ENCODE measurements at places on chromosomes 7 and 10.

DNA sequence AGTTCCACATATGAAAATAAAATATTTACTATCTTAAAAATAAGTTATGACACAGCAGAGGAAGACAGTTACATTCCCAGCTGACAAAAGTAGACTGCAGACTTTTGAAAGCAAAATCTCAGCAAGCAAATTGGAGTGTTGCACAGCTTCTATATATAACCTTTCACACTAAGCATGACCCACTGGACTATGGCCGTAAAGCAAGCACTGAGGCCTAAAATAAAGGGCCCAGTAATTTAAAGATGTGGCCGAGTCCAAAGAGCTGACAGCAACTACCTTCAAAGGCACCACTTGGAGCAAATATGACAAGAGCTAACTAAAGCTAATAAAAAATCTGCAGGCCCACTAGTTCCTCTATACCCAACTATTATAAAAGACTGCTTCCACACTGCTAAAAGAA is 6.5 kb downstream of the GDI2 start:
- DNase-seq, result no peak

- no peak for DNase-seq
Measured at GRCh38 chr10:4945766-4946717, 17.2 kb upstream of the AKR1C1 start.

- no peak for DNase-seq
Measured at GRCh38 chr7:7965301-7965700, 3.3 kb upstream of the GLCCI1 start.

GRCh38 chr7:8254667-8255066 is 7.3 kb downstream of the ICA1 start:
- no peak for DNase-seq

DNA sequence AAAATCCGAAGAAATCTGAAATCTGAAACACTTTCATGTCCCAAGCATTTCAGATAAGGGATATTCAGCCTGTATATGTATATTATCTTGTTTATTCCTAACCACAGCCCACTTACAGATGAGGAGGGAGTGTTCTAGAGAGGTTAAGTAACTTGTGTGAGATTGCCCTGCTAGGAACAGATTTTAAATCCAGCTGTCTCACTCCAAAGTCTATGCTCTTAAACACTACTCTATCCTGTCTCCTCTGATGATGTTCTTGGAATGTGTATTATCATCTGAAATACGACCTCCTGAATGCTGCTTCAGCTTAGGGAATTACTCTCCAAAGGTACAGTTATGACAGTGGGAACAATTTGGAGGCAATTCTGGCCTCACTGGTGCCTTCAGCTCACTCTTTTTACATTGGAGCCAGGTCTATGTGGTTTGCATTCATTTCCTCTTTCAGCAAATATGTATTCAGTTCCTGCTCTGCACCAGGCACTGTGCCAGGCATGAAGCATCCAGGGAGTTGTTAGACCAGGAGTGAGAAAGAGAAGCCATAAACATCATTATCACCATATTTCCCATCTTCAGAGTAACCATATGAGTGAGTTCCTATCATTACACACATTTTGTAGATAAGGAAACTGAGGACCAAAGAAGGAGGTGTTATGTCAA is 70.2 kb downstream of the NOC3L start:
- peak; percentile 28 for DNase-seq

- DNase-seq, result no peak
Measured at GRCh38 chr10:113222207-113222606, 272.2 kb downstream of the TCF7L2 start.

DNA sequence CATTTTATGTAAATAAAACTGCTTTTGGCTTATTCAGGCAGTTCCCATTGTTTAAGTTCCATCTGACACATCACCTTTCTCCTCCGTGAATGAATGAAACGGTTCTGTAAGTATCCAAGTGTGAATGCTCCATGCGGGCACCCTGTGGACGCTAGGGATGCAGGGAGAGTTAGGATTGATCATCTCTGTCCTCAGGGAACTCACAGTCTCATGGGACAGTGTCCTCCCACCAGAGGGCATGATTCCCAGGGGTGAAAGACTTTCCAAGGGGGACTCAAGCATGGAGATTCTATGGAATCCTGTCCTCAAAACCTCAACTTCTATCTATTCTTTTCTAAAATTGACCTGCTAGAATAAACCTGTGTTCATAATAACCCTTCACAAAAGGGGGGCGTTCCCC is 98.8 kb downstream of the HECW1 start:
- no peak for DNase-seq

- DNase-seq, result no peak
Measured at GRCh38 chr7:25663877-25664276, 435.6 kb upstream of the NPVF start.

DNA sequence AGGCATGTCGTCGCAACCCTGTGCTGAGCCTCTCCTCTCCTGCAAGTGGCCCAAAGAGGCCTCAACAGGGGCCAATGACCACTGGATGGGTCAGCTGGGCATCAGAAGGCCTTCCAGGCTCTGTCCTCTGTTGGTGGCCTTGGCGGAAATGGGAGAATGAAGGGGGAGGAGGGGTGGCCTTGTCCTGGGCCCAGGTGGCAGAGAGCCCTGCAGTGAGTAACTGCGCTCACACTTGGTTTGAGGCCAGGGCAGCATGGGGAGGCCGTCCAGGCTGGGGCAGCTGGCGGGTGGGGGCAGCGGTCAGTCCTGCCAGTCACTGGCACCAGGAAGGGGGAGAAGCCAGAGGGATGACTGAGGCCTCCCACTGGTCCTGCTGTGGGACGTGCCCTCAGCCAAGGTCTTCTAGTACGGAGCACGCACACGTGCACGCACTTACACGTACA is 59.8 kb downstream of the LHPP start:
- peak; percentile 62 for DNase-seq

GRCh38 chr7:155358066-155358947 is 60.6 kb downstream of the INSIG1 start:
- peak; percentile 83 for DNase-seq

- peak; percentile 67 for DNase-seq
Measured at GRCh38 chr10:1171586-1171985, 115.4 kb downstream of the WDR37 start.

DNA sequence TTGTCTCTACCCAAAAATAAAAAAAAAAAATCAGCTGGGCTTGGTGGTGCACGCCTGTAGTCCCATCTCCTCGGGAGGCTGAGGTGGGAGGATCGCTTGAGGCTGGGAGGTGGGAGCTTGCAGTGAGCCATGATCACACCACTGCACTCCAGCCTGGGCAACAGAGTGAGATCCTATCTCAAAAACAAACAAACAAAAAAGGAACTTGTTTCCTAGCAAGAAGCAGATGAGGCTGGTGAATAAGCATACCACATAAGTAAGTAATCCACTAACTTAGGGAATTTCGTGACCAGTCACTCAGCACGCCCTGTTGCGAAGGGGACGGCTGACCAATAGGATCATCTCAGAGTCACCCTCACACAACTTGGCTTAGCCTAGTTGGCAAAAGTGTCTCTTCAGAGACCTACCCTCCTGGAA is 64.6 kb downstream of the CUX1 start:
- DNase-seq, result no peak

GRCh38 chr10:93081834-93082233 is 8.1 kb downstream of the CYP26A1 start:
- no peak for DNase-seq

- DNase-seq, result peak; percentile 8
Measured at GRCh38 chr7:85186083-85186520, 754 bp downstream of the SEMA3D start.

- DNase-seq, result no peak
Measured at GRCh38 chr10:65798133-65798532, 1127.7 kb upstream of the LRRTM3 start.

GRCh38 chr7:133871757-133872156 is 255.4 kb upstream of the LRGUK start:
- DNase-seq, result no peak

- DNase-seq, result no peak
Measured at GRCh38 chr7:155283565-155284194, 14.0 kb upstream of the INSIG1 start.

- peak; percentile 76 for DNase-seq
Measured at GRCh38 chr7:151432658-151433521, 7.1 kb downstream of the CRYGN start.

GRCh38 chr10:97390091-97390490 is 11.0 kb downstream of the RRP12 start:
- DNase-seq, result no peak

DNA sequence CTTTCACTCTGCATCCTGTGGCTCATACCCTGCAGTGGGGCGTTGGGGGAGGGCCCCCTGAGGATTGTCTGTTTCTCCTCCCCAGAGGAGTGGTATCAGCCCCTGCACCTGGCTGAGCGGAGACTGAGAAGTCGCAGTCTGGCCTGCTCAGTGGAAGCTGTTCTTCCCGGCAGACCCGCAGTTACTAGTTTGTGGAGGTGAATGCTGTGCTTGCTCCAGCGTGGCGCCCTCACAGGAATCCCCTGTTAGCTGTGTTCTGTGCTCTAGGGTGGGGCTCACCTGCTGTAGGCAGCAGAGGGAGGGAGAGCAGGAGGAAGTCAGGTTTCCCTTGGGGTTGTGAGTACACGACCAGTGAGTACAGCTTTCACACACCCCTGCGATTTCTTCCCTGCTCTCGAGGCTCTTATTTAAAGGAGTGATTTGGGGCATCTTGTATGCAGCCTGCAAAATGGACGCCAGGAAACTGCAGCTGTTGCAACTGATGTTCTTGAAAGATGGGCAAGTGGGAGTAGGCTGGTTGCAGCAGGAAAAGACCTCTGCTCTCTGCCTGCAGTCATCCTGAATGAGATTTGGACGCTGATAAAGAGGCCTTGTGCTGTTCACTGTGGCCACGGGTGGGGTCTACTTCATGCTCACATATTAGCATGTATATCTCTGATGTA is 66.4 kb downstream of the HK1 start:
- no peak for DNase-seq

DNA sequence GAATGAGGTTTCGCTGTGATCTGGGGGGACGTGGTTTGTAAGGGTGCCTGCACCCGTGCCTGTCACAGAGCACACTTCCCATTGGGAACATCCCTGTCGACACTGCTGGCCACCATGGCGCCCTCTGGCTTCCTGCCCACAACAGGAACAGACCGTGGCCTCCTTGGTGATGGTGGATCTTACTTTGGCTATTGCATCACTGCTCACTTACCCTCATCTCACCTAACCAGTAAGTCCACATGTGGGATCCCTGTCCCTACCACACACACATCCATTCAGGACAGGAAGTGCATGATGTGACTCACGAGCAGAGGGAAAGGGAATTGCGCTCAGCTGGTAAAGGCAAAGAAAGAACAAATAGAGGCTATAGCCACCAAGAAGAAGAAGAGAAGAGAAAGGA is 26.2 kb upstream of the SEC61G start:
- no peak for DNase-seq

DNA sequence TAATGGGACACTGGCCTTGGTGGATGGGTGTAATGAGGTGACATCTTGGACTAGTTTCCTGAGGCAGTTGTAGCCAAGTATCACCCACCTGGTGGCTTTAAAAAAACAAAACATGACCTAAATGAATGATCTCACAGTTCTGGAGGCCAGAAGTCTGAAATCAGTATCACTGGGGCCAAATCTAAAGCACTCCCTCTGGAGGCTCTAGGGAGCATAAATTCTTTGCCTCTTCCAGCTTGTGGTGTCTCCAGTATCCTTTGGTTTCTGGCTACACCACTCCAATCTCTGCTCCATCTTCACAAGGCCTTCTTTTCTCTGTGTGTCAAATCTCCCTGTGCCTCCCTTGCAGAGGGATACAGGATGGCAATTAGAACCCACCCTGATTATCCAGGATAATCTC is 342.9 kb downstream of the CALN1 start:
- no peak for DNase-seq

DNA sequence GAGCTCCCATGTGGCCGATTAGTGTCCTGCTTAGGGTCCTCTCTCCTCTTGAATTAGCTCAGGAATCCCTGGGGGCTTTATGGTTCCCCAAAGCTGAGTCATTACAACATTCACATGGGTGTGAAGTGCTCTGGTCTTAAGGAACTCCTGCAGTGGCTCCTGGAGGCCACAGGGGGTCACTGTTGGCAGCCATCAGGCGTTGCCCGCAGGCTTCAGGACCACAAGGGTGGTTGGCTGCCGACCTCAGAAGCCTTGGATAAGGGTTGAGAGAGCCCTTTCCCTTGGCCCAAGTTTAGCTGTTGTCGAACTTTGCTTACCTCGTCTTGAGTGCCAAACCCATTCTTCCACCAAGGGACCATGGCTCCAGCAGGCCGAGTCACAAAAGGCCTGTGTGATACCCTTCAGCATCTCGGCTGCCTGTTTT is 61.7 kb downstream of the SH2D4B start:
- DNase-seq, result peak; percentile 90

DNA sequence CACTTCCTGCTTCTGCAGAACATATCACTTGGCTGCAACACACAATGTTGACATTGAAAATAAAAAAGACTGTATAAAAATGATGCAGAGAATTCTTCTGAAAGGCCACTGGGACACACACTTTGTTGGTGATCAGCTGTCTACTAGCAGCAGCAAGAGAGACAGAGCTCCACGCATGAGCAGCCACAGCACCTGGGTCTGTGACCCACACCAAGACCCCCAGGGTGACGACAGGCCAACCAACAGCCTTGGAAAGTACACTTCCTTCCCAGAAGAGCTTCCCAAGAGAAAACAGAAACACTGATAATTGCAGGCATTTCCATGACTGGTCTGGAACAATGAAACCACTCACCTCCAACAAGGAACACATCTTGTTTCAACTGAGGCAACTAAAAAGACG is 239.0 kb downstream of the DIP2C start:
- DNase-seq, result no peak

DNA sequence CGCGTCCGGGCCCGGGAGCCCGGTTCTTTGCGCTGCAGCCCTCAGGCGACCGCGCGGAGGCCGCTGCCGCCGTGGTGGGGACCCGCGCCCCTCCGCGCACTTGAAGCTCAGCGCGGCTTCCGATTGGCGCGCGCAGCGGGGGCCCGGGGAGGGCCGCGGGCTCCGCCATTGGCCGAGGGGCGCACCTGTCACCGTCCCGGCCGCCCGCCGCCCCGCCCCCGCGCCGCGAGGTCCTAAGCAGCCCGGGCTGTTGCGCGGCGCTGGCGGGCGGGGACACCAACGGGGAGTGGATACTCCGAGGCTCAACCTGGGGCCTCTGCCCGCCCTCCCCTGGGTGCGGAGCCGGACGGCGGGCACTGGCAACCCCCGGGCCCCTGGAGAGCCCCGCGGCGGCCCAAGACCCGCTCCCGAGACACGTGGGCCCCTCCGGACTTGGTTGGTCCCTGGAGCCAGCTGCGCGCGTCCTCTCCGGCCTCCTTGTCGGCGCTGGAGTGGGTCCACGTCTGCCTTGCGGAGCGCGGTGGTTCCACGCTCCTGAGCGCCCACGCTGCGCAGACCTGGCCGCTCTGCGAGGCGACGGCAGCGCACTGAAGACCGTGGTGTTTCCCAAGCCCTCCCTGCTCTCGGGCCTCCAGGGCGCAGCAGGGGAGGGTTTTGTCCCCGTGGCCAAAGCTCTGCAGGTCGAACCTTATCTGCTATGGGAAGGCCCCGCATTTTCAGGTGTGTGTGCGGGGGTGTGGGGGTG is at the start of gene MNX1:
TSS of gene MNX1 (minus strand) at position 76 of the 745 bp plus-strand sequence. CDS start 313 bp downstream, outside the sequence.
- peak; percentile 67 for DNase-seq

GRCh38 chr10:116721547-116722392 is 20.6 kb downstream of the HSPA12A start:
- no peak for DNase-seq

GRCh38 chr10:129342385-129342784 is 124.7 kb upstream of the MGMT start:
- no peak for DNase-seq

- no peak for DNase-seq
Measured at GRCh38 chr7:87206361-87206760, 13.2 kb downstream of the TMEM243 start.

- no peak for DNase-seq
Measured at GRCh38 chr10:68924593-68924992, 23.5 kb downstream of the DDX50 start.

Measured in posterior cingulate gyrus (tissue), 11 donors.